ENCODE measurements at places on chromosomes 5 and 9.

- no peak for DNase-seq
Observed at GRCh38 chr9:108835831-108836230, 20.0 kb downstream of the ACTL7B start.

DNA sequence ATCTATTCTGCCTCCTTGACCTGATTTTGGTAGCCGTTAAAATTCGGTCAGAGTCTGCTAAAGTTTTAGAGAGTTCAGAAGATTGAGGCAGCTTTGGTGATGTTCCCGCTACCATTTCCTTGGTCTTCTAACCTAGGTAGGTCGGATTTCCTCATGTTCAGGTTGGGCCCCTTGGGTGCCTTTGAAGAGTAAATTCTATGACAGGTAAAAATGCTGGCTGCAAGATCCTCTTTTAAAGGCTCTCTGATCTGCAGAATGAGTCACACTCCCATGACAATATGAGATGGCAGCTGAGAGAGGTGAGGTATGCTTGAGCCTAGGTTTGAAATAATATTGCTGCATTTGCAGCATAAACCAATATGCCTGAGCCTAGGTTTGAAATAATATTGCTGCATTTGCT is 198.9 kb downstream of the TSSK1B start:
- DNase-seq = no peak

DNA sequence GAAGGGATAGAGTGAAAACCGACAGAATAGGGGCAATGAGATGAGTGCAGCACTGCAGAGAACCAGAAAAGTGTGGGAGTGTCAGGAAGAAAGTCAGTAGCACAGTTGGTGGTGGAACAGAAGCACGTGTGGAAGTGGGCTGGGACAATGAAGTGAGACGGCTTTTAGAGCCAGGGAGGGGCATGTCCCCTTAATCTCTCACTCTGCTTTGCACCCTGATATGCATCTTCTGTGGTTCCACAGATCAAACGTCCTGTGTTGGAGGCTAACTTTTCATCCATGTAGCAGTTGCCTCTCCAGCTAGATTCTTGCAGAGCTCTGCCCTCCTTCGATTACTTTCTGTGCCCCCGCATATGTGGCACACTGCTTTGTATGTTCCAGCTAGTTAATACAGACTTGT is 163.6 kb downstream of the DOCK8 start:
- DNase-seq = no peak

DNA sequence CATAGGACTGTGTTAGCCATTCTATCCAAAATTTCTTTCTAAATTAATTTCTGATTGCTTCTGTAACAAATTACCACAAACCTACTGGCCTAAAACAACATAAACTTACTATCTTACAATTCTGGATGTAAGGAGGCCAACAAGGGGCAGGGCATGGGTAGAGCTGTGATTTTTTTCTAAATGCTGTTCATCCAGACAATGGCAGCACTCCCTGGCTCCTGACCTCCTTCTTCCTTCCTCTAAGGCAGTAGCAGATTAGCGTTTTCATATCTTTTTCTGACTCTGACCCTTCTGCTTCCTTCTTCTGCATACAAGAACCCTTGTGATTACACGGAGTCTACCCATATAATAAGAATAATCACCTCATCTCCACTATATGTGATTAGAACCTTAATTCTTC is 1005.8 kb downstream of the CDH12 start:
- no peak for DNase-seq

DNA sequence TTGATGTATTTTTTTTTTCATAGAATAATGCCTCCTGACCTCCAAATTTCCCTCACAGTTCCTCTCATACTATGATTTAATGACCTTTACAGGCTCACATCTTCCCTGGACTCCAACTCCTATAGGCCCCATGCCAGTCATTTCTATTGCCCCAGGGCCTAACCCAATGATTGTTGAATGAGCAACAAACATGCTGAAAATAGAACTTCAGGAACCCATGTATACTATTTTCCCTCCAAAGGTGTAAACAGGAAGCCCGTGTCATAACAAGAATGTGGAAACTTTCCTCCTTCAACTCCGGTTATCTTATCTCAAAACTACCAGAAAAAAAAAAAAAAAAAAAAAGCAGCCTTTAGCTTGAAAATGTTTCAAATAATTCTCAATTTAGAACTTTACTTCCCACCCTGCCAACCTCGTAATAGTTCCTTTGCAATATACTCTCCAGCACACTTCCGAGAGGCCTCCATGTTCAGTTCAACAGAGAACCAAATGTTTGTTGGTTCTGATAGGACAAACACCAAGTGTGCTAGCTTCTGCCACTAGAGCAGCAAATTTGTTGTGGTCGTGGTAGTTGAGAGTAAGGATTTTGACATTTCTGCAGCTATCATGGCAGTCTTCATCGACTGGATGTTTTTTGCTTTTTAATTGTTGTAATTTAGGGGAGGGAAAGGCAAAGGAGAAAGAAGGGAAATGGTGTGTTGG is 25.8 kb downstream of the TRPM6 start:
- DNase-seq = no peak

DNA sequence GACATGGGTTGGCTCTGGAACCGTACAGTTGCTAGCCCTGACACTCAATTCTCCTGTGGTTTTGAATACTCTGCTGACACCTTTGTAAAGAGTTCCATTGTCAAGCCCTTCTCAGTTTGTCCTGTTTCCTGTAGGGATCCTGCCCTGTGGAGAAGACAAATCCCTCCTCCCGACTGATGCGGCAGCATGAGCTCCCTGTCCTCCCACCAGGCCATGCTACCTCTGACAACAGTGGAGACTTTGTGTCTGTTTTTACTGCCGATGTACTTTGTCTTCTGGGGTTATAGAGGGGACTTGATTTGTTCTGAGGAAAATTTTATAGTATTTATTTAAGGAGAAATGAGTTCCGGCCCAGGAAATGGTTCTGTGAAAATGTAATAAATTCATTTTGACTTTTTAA is 57.8 kb downstream of the PRLR start:
- no peak for DNase-seq

GRCh38 chr5:129098488-129099183 is 4.1 kb downstream of the ISOC1 start:
- DNase-seq = no peak

DNA sequence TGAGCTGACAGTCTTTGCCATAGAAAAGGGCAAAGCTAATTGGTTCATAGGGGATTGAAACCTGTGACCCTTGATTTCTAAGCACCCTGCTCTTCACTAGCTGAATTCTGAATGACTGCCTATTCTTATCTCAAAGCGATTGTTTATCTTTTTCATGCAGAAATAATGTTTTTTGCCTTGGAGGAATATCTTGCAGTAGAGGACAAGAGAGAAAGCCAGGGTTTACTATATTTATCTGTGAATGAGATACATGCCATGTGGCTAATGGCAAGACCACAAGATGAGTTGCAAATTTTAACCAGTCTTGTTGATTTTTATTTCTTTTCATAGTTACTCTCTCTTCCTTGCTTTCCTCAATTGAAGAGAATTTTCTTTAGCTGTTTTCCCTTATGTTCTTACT is 185.0 kb downstream of the CNTLN start:
- DNase-seq = no peak

GRCh38 chr9:21527579-21527978 is 45.5 kb upstream of the IFNE start:
- DNase-seq = no peak

DNA sequence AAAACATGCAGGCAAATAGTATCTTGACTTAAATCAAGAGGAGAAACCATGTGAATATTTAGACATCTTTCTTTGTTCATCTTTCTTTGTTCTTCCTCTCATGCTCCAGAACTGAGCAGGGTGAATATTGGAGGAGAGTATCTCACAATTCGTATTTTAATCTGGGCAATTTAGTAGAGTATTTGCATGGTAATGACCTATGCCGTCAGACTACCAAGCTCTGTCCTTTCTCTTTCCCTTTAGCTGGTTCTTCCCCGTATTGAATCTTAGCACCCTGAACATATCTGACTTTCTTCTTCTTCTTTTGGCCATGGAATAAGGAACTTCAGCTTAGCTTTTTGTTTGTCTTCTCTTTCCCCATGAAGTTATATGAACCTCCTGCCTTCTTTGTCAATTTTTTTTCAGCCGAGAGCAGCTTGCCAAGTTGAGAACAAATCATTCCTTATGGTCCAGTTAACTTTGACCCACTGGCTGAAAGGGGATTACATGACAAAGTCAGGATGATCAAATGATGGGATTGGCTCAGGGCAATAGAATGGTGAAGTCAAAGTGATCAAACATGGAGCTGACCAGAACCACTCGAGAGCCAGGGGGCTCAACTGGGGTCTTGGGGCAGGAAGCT is 95.8 kb downstream of the DAPK1 start:
- no peak for DNase-seq

DNA sequence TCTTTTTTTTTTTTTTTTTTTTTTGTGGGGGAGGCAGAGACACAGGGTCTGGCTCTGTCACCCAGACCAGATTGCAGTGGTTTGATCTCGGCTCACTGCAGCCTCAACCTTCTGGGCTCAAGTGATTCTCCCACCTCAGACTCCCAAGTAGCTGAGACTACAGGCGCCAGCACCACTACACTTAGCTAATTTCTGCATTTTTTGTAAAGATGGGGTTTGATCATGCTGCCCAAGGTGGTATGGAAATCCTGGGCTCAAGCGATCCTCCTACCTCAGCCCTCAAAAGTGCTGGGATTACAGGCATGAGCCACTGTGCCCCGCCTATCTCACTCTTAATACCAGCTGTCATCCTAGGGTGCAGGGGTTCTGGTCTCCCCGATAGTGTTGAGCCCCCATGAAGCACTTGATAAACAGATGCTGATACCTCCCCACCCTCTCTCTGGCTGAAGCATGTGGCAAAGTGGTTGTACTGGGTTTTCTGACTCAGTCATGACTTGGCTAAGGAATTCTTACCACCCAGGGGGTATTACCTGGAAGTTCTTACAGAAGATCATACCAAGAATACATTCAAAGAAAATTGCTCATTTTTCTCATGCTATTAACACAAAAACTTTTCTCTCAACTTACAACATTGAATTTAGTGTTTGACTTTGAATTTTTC is 110.2 kb upstream of the DAPK1 start:
- DNase-seq = no peak

- DNase-seq = no peak
Observed at GRCh38 chr9:123872710-123873109, 57.2 kb downstream of the DENND1A start.

DNA sequence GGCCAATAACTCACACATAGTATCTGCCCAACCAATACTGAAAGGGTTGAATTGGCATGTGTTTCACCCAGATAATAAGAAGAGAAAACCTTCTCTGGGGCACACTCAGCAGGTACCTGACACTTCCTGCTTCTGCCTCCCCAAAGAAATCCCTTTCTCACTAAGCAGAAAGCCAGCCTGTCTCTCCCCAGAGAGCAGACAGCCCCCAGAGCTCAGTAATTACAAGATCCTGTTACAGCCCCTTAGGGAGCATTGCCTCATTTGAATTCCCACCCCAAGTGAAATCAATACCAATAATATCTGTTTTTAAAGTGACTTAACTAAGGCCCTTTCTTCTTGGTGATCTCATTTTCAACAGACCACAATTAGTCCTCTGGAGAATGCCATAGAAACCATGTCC is 38.5 kb upstream of the FOXI1 start:
- DNase-seq = no peak

DNA sequence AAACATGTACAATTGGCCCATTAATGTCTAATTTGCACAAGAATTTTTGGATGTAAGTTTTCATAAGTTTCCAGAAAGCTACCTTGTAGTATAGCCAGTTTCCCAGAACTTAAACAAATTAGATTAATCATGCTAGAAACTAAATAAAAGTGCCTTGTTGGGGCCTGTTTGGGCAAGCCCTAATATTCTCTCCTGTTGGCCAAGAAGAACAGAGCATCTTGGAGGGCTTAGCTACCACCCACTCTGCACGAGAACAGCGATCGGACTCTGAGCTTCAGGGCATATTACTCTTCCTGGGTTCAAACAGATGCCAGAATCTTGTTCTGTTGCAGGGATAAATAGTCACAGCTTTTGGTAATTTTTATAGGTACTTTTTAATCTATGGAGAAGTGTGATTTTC is 88.2 kb downstream of the GAS1 start:
- no peak for DNase-seq

DNA sequence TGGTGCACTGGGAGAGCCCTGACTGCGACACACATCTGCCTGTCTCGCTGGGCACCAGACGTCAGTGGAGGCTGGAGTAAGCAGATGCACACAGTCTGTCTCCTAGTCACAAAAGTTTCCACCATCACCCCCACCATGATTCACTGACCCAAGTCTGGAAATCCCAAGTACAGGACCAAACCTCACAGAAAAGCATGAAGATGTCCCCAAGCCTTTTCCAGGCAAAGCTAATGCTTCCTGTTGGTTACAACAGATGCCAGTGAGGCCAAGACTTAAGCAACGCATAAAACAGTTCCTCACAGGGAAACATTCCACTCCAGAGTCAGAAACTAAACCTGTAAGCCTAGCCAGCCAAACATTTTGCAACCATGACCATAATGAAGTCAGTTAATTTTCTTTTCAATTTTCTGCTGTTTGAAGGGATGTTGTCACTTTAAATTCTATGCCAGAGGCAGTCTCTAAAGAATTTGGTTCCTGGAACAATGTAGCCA is 259.3 kb upstream of the SLC30A5 start:
- no peak for DNase-seq

DNA sequence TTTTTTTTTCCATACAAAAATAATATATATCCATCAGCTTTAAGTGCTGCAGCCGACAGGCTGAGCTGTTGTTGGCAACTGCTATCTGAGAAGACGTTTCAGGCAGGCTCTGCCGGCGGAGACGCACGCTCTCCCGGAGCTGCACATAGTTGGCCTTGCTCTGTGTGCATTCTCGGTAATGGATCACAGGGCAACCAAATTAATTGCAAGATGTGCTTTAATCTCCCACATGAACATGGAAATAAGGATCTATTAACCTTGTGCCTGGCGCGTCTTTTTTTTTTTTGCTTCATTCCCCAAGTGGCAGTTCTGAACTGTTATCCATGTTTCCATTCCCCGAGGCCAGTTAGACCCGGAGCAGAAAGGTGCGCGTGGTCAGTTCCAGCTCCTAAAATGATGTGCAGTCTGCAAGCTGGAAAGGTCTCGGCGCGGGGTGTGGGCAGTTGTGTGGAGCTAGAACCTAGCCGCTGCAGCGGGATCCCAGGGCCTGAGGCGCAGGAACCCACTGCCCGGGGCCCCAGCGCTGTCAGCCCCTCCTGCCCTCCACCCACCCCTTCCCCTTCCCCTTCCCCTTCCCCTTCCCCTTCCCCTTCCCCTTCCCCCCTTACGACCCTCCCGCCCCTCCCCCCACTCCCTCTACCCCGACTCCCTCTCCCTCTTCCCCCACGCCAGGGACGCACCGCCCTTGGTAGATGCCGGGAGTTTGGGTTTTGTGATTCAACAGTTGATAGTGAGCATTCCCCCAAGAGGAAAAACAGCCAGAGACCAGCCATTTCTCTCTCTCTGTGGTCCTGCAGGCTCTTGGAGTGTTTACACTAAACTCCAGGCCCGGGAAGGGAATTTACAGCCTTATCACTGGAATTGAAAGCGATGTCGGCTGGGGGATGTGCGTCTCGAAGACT is 137.8 kb downstream of the CEP120 start:
- DNase-seq = no peak
